IPS DF 19.7 (cell line): ENCODE measurements at places on chromosomes 3 and 15.

DNA sequence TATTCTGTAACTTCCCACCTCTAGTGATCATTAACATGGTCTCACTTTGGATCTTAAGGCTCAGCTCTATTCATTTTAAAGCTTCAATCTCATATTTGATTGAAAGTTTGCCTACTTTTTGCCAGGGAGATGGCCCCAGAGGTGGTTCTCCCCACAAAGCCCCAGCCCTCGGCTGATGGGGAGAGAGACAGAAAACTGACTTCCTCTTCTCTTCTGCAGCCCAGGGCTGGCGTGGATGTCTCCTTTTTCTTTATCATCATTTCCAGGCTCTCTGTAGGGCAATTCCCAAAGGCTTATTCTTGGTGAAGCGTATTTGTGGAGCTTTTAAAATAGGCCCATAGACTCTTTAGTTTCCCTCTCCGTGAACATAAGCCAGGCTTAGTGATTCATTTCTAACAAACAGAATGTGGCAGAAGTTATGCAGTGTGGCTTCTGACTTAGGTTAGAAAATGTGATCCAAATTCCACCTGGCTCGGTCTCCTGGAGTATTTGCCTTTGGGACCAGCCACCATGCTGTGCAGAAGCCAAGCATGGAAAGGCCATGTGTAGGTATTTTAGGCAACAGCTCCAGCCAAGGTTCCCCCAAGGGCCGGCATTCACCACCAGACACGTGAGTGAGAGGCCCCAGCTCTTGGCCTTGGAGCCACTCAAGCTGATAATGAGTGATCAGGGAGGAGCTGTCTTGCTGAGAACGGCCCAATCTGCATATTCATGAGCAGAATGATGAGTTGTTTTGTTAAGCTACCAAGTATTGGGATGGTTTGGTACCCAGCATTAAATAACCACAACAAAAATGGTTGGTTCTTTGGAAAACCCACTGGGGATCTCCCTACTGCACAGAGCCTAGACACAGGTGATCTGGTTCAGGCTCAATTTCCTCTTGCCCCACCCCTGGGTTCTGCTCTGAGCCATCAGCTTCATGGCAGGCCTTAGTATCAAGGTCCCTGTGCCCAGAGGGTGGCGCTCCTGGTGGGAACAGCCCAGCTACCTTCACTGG lies 353.2 kb upstream of the PROK2 start:
- no peak for DNase-seq

DNA sequence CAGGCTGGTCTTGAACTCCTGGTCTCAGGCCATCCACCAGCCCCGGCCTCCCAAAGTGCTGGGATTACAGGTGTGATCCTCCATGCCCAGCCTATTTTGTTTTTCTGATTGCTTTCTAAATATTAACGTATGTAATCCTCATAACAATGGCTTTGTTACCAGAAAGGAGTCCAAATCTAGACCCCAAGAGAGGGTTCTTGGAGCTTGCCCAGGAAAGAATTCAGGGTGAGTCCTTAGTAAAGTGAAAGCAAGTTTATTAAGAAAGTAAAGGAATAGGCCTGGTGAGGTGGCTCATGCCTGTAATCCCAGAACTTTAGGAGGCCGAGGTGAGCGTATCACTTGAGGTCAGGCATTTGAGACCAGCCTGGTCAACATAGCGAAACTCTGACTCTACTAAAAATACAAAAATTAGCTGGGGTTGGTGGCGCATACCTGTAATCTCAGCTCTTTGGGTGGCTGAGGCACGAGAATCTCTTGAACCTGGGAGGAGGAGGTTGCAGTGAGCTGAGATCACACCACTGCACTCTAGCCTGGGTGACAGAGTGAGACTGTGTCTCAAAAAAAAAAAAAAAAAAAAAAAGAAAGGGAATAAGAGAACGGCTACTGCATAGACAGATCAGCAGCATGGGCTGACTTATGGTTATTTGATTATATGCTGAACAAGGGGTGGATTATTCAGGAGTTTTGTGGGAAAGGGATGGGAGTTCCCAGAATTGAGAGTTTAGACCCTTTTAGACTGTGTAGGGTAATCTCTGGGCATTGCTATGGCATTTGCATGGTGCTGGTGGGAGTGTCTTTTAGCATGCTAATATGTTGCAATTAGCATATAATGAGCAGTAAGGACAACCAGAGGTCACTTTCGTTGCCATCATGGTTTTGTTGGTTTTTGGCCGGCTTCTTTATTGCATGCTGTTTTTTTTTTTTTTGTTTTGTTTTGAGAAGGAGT lies 36.1 kb downstream of the TYRO3 start:
- no peak for DNase-seq

- DNase-seq: no peak
These were observed 138.3 kb downstream of the RYR3 start for GRCh38 chr15:33448961-33449606.

GRCh38 chr3:38826001-38826400 lies 10.0 kb upstream of the SCN10A start:
- DNase-seq: no peak

- no peak for DNase-seq
These were observed 94.0 kb upstream of the LRRN1 start for GRCh38 chr3:3705090-3705775.

- DNase-seq: no peak
These were observed 162.0 kb upstream of the CNTN6 start for GRCh38 chr3:930866-931265.

DNA sequence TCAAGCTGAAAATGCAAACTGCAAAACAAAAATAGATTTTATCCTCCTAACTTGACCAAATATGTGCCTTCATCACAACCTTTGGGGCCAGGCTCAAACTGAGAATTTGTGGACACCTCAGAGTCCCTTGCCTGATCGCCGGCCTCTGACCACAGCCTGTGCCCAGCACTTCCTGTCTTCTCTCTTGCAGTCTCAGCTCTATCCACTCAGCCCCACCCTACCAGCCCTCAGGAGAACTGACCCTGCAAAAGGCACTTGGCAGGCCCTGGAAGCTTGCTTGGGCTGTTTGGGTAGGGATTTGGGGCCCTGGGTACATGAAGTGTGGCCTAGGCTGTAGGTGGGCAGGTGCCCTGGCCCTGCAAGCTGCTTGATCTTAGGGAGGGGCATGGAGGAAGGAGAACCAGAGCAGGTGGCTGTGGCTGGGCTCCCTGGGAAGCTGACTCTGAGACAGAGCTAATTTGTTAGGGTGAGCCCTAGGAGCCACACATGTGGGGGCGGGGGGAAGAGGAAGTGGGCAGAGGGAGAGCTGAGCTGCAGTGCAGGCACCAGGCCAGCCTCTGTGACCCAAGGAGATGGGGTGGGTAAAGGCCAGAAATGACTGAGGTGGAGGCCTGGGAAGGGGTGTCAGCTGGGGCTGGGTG lies 8.6 kb downstream of the CLEC3B start:
- DNase-seq: no peak
